ENCODE measurements at places on chromosomes 1 and 21.

DNA sequence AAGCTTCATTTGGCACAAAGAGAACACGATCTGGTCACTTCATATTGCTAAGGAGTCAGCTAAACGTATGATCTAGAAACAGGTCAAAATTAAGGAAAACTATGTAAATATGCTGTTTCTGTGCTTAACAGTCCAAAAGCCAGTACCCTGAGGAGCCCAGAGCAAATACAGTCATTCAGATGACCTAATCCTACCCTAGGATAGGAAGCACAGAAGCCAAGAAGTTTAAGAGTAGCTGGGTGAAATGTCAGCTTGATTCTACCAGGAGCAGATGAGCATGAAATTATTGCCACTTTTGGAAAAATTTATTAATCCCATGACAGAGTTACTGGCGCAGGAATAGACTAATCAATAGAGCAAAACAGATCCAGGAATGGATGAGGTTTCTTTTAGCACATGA is 18.3 kb downstream of the SORT1 start:
- DNase-seq, result no peak

DNA sequence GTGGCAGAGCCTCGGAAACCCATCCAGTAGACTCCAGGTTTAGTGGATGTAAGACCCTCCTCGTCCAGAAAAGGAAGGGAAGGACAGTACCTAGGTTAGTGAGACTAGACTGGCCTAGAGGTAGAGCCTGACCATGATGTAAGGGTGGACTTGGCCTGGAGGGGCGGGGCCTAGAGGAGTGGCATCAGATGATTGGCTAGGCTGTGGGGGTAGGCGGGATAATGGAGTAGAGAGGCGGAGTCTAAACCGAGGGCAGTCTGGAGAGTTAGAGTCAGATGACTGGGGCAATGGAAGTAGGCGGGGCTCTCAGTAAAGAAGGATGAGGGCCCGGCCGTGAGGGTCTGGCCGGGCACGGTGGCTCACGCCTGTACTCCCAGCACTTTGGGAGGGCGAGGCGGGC is 70.1 kb downstream of the EPHB2 start:
- no peak for DNase-seq

- no peak for DNase-seq
Observed at GRCh38 chr1:163824006-163824405, 502.3 kb downstream of the NUF2 start.

DNA sequence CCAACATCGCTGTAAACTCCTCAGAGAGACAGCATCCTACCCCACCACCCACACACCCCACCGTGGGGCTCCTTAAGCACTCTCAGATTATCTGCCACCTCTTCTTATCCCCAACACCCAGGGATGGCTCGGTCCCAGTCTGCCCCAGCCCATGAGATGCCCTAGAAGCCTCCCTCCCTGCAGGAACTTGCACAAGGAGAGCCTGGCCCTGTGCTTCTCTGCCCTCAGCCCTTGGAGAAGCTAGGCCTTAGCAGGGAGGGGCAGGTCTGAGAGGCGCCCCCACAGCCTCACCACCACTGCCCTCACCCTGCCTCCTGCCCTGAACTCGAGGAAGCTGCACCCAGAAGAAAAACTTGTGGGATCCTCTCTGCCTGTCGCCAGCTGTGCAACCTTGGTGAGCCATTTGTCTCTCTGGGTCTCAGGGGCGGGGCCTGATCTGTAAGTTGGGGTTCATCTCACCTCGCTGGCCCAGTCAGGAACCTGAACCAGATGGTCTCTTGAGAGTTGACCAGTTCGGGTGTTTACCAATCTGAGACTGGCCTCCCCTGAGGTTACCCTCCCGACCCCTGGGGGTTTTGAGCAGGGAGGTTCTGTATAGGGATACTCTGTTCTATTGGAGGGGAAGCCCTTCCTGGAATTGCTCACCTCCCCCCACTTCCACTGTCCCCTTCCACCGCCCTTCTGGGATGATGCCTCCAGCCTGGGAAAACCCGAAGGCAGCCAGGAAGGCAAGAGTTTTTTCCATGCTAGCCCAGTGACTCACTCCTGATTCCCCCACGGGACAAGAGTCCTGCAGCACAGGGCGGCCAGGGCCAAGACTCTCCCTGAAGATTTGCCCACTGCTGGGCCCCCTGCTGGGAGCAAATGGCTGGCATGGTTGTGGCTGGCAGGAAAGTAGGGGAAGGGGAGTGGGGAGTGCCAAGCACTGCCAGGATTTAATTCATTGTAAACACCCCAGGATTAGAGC is at the start of gene S100A3:
S100A3 (minus strand) TSS at position 537 of the 967 bp plus-strand sequence. CDS start 773 bp downstream, outside the sequence.
- peak; percentile 64 for DNase-seq

GRCh38 chr21:41068496-41068895 is 99.5 kb upstream of the BACE2 start:
- DNase-seq, result no peak

DNA sequence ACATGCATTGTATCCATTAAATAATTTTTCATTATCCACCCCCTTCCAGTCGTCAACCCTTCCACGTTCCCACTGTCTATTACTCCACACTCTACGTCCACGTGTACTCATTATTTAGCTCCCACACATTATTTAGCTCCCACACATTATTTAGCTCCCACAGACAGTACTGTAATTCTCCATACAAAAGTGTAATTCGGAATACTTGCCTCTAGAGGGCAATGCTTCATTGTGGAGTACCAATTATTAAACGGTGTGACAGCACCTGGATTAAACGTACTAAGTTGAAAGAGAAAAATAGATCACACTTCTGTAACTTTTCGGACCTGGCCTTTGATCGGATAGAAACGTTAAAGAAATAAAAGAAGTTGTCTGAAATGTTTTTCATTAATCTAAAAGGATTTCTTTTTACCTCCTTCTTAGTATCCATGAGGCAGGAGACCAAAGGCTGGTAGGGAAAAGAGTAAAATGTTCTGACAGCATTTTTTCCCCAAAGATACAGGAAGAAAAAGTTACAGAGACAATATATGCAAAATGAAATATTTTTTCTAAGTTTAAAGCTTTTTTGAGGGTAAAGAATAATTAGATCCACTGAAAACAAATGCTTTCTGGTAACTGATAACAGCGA is 99.2 kb downstream of the LHX8 start:
- peak; percentile 44 for DNase-seq

DNA sequence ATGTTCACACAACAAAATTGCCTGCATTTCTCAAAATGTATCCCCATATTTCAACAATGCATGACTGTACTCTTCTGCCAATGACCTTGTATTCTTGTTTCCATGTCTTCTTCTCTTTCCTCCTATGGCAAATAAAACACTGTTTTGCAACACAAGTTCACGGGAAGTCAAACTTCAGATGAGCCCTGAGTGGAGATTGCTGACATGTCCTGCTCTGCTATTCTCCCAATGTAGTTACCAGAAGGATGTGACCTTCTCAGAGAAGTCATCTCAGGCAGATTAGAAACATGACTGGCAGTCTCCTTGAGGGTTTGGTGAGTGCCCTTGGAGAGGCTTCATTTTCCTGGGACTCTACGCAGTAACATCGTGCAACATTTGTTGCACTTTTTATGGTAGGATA is 15.6 kb downstream of the FCGR2B start:
- DNase-seq, result no peak

- DNase-seq, result no peak
Observed at GRCh38 chr1:228938537-228938901, 203.2 kb downstream of the RHOU start.

DNA sequence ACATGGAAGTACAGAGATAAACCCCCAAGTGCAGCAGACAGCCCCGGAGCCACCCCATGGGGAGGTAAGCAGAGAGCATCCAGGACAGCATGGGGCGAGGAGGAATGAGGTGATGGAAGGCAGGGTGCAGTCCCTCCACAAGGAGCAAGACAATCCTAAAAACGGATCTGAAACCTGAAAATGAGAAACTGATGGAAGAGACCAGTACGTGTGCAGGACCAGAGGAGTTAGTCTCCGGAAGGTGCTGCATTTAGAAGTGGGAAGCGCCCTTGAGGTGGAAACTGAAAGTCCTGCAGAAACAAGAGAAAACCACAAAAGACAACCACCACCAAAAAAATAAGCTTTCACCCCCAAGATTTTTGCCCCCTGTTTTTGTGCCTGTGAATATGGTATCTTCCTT is 17.4 kb upstream of the DDOST start:
- DNase-seq, result no peak

GRCh38 chr1:183443466-183443865 is 25.3 kb upstream of the NMNAT2 start:
- no peak for DNase-seq

GRCh38 chr1:87151500-87152421 is 176.9 kb upstream of the LMO4 start:
- peak; percentile 11 for DNase-seq

- DNase-seq, result no peak
Observed at GRCh38 chr1:160756849-160757201, 17.8 kb downstream of the SLAMF7 start.

GRCh38 chr1:198018529-198018928 is 101.4 kb downstream of the LHX9 start:
- DNase-seq, result peak; percentile 7

Measured in NCI-H460 (cell line).